Memory B cell (primary cell): ENCODE measurements at places on chromosomes 4 and X.

DNA sequence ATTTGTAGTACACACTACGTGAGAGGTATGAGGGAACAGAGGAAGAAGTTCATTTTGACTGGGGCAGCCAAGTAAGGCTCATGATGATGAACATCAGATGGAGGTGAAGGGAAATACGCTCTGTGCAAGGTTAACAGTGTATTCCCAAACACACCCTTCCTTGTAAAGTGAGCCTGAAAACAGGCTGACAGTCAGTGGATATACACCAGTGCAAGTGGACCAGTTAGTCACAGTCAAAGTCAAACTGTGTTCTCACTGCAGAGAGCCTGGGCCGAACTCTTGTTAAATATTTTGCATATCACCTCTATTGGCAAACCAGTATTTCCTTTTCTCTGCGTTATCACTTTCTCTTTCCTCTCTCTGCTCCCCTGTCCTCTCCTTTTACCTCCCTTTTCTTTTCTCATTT lies 23.4 kb upstream of the RHOH start:
- DNase-seq: no peak

DNA sequence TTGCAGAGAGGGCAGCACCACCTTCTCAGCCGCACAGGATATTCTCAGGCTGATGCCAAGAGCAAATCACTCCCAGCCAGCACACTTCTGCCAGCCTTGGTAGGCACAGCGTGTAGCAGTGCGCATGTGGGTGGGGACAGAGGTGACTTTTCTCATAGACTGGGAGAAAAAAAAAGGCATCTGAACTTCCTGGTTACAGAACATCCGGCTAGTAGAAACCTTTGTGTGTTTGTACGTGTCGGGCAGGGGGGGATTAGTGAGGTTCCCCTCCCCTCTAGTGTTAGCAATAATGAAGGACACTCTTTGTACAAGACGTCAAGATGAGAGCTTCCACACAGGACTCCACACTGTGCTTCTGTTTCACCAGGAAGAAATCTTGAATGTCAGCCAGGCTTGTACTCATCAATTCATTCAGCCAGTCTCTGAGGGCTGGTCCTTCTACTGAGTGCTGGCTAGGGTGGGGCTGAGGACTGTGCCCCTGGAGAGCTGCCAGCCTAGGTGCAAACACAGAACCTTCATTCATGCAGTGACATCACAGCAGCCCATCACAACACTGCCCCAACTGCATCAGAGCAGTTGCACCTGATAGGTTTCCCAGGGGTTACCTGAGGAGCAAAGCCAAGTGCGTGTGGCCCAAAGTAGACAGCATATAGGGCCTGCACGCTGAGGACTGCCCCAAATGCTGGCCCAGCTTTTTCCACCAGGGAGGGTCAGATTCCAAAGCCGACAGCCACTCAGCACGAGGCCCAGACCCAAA lies 34.7 kb downstream of the SLC25A5 start:
- no peak for DNase-seq

GRCh38 chr4:76799718-76800117 lies 98.2 kb downstream of the SOWAHB start:
- DNase-seq: no peak

GRCh38 chr4:74537459-74537858 lies 92.5 kb downstream of the AREG start:
- no peak for DNase-seq

DNA sequence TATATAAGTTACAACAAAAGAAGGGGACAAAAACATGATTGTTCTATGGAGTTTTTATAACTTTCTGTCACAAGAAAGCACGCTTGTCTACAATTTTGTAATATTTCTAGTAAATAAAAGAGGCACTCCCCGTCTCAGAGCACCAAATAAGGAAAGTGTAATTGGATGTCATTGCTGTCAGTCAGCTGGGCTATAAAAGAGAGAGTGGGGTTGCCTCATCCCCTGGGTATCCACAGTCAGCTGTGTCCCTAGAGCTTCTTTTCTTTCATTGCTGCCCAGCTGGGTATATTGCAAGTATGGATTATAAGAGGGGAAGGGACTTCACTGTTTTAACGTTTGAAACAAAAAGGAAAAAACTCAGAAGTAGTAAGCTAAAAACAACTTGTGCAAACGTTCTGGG lies 61.3 kb downstream of the NPNT start:
- no peak for DNase-seq

DNA sequence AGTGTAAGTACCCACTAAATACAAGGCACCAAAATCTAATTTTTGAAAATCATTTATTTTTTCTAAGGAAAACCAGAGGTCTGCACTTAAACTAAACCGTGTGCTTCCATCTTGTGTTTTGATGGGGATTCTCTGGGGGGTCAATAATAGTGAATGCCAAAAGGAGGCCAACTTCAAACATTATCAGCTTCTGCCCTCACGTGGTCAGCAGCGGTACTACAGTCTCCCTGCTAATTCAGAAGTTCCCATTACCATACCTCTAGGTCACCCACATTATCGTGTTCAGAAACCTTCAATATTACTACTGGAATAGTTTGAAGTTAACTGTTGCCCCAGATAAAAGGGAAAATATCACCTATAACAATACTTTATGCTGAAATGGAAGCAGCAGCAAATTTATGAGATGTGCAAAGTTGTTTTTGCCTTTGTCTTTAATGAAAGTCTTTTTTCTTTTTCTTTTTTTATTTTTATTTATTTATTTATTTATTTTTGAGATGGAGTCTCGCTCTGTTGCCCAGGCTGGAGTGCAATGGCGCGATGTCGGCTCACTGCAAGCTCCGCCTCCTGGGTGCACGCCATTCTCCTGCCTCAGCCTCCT lies 17.3 kb downstream of the CTPS2 start:
- peak; percentile 67 for DNase-seq

DNA sequence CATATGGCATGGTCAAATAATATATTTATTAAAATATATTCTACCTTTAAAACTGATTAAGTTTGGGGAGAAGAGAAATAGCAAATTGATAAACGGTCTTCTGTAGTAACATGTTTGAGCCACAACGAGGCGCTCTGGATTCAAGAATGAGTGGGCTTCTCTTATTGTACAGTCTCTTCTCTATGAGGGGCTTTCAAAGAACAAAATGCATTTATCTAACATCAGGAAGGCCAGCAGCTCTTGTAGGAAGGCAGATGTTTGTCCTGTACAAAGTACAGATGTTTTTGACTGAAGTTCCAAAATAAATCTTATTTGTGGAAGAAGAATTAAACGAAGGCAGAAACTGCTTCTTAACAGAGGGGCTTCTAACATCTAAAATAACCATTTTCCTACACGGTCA lies 153.6 kb downstream of the RASL11B start:
- DNase-seq: no peak

DNA sequence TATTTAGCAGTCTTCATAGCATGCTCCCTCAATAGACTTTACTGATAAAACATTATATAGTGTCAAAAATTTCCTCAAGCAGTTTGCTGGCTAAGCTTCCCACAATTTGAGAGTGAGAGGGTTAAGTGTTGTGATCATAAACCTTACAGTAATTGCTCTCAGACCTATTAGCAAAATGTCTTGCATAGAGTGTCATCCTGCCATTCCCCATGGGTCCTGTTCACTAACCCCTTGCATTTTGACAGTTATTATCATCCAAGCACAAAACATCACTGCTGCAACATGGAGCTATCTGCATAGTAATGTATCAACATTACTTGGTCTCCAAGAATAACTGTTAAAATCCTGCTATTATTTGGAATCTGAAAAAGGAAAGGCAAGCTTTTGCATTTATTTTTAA lies 196.1 kb upstream of the GK2 start:
- no peak for DNase-seq
